ENCODE measurements at places on chromosomes 3 and 15.

GRCh38 chr3:100032243-100032642, 82.1 kb downstream of the FILIP1L start:
- DNase-seq, result no peak

GRCh38 chr3:73431183-73431900, 193.4 kb downstream of the PDZRN3 start:
- DNase-seq, result no peak

DNA sequence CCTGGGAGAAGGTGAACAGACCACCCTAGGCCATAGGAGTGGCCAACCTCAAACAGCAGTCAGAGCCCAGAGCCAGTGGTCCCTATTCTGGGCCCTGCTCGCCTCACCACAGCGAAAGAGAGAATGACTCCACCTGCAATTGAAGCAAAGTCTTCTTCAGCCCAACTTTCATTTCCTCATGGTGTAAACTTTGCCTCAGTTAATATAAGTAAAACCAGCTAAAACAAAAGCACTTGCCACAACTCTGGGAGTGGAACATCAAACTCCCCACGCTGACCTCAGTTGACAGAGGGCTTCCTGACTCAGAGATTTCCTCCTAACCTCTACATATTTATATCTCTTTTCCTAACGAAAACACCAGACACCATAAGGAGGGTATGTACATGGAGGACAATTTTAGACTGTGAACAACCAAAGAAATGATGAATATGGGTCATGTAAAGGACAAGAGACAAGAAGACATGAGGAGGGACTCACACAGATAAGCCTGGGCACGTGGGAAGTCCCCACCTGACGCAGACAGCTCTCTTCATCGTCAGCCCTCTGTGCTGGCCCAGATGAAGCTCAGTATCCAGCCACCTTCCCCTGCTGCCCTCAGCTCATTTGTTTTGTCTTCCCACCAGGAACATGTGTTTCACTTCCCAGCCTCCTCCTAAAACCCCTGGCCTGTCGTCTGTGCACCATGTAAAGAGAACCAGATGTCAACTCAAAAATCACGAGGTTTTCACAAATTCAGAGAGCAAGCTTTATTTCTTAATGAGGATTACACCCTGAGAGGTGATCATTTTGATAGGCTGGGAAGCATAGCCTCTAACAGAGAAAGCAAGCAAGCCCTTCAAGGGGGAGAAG, 140.9 kb downstream of the KCNMB2 start:
- DNase-seq, result no peak

- DNase-seq, result no peak
These were observed 118.1 kb downstream of the FBLN2 start for GRCh38 chr3:13666781-13667709.
